ENCODE measurements at places on chromosomes 3 and 15. TPM values are rescaled to one million over a fixed set of nuclear protein-coding genes. Genes with fewer than 3 reads are reported as not detected.

The GUCA1C gene
- not detected for total RNA-seq

DNA sequence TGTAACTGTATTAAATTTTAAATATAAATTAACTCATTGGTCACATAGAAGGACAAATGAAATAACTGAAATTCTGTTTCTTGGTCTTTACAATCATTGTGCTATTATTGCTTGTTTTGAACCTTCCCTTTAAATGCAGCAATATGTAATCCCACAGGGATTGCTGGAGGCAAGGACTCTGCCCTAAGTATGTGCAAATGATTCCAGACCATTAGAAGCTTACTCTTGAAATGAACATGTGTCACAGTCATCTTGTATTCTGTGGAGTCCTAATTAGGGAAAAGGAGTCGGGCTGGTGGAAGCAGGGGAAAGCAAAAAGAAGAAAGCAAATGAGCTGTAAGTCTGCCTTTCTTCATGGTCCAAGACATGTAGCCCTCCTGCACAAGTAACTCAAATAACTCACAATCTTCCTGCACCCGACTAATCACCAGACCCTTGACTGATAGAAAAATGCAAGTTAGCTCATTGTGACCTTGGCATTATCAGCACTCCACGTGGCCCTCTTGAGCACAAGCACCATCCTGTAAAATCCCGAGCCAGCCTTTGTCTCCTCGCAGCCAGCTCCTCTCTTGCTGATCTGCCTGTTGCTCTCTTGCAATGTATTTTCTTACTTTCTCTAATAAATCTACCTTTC lies 2.3 kb upstream of the TMPRSS7 start:
- H3K4me1 ChIP-seq: peaks cover 33% of the 10 kb centered on the region
- no peaks in the 10 kb centered on the region for H3K36me3 ChIP-seq
- DNase-seq: peak; percentile 39
- H3K27ac ChIP-seq: no peak overlapping the region
- H3K4me3 ChIP-seq: no peak overlapping the region

- no peaks in the 10 kb centered on the region for H3K36me3 ChIP-seq
- H3K4me3 ChIP-seq: no peak overlapping the region
- peak; percentile 64 for DNase-seq
- no peaks in the 10 kb centered on the region for H3K4me1 ChIP-seq
- H3K27ac ChIP-seq: no peak overlapping the region
Observed at GRCh38 chr3:126259411-126260391, 79.3 kb upstream of the ALDH1L1 start.

DNA sequence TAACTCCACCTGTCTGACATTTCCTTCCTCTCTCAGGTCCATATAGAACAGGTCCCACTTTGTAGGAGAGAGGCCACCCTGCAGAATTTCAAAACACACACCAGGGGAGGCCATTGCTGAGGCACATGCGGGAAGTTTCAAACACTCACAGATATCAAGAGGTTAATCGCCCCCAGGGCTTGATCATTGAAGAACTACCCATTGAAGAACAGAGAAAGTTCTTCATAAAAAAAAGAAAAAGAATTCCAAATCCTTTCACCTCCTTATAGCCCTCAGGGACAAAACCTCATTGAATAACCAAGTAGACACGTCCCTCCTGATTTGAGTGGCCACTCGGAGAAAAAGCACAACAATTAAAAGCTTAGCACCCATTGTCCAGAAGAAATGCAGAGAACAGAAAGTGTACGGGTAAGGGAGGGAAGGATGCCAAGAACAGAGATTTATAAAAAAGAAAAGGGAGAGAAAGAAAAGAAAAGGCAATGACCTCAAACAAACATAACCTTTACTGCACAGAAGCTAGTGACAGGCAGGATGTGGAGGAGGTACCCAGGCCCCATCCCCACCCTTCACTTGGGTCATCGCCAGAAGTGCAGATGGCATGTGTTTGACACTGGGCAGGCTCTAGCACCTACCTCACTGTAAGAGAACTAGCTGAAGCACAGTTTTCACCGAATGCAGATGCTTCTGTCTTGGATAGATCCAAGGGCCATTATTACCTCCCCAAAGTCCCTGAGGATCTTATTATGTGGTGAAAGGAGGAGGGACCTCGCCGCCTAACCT lies 112.3 kb upstream of the HES1 start:
- DNase-seq: no peak
- H3K36me3 ChIP-seq: no peaks in the 10 kb centered on the region
- H3K4me3 ChIP-seq: no peak overlapping the region

DNA sequence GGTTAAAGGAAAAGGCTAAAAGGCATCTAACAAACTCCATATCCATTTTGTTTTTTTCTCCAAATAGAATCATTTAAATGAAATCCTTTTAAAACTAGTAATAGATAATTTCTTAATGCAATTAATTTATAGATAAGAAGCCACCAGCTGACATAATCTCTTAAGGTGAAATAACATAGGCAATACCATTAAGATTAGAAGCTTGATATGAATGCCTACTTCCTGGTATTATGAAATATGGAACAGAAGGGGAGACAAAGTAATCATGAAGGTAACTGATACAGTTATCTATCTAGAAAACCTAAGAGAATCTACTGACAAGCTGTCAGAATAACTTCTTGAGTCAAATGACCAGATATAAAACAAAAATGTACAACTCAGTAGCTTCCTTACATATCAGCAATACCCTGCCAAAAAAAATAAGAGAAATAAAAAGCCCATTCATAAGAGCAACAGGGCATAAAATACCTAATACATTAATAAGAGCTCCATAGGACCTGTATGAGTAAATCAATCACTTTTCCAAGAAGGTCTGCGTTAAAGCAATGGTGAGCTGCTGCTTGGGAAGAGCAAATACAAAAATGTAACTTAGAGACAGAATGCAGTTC lies 10.7 kb downstream of the EHD4 start:
- no peak overlapping the region for H3K27ac ChIP-seq
- H3K4me1 ChIP-seq: peaks cover 45% of the 10 kb centered on the region
- no peak for DNase-seq
- H3K4me3 ChIP-seq: no peak overlapping the region
- no peaks in the 10 kb centered on the region for H3K27me3 ChIP-seq

The ALDH1A2 gene
- 6.6 TPM for total RNA-seq

- H3K4me3 ChIP-seq: no peak overlapping the region
- H3K27ac ChIP-seq: no peak overlapping the region
- DNase-seq: no peak
- H3K27me3 ChIP-seq: no peaks in the 10 kb centered on the region
- no peaks in the 10 kb centered on the region for H3K36me3 ChIP-seq
Observed at GRCh38 chr3:116139641-116140040, 305.6 kb downstream of the LSAMP start.

DNA sequence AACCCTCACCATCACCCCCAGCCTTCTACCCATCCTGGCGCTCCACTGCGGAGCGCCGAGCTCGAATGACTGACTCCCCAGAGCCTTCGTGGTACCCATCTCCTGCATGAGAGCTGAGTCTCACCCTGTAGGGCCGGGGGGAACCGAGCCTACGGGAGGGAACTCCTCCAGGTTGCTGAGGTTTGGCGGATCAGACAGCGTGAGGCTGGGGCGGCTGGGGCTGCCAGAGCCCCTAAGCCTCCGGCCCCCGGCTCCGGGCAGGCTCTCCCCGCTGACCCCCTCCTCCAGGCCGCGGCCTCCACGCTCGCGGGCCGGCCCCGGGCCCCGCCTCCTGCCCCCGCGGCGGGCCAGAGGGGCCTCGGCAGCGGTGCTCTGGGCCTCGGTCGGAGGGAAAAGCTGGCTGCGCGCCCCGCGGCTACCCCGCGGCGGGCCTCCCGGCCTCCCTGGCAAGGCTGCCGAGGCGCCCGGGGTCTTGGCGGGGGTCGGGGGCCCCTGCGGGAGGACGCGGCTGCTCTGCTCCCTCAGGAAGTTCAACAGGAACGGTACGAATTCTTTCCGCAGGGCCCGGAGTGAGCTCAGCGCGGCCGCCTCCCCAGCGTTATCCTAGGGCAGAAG lies 643 bp downstream of the CDAN1 start:
- peak; percentile 49 for DNase-seq
- no peaks in the 10 kb centered on the region for H3K4me1 ChIP-seq
- H3K36me3 ChIP-seq: peaks cover 26% of the 10 kb centered on the region
- no peaks in the 10 kb centered on the region for H3K27me3 ChIP-seq

DNA sequence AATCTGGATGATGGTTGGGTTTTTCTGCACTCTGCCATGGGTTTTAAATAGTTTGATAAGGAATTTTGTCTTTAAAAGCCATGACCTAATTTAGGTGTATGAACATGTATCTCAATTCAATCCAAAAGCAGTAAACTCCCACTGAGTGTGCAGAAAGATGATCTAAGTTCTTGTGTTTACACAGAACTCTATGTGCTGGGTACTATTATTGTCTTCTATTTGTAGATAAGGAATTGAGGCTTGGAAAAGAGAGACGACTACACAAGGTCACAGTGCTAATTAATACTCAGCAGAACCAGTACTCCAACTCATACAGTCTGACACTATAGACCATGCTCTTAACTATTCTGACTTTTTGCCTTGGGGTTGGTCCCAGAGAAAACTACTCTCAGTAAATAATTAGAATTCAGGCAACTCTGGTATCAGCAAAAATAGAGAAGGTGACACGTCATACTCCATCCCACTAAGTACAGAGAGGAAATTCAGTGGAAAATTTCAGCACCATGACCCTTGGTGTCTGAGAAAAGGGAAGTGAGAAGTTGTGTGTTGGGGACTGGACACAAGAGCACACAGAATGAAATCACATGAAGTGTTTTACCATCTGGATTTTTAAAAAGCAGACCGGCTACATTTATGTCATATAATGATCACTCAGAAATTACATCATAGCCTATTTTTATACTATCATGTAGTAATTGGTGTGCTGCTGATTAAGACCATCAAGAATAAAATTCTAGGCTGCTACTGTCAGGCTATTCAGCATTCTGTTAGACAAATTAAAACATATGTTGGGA lies 18.3 kb upstream of the MYH15 start:
- H3K27me3 ChIP-seq: no peaks in the 10 kb centered on the region
- no peaks in the 10 kb centered on the region for H3K4me1 ChIP-seq
- no peaks in the 10 kb centered on the region for H3K36me3 ChIP-seq

DNA sequence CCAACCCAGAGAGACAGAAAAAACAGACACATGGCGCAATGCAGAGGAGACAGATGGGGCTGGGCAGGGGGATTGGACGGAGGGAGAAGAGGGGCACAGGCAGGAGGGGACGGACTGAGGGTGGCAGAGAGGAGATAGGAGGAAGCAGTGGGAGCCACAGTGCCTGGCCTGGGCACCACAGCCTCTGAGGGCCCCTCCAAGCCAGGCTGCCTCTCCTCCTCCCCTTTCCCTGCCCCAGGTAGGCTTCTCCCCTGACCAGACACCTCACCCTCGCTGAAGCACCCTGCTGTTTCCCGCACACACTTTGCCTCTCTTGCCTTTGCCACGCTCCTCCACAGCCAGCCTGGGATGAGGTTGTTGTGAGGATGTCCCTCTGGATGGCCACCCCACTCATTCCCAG lies 84.0 kb upstream of the PRR20G start:
- no peak overlapping the region for H3K27ac ChIP-seq
- H3K4me1 ChIP-seq: no peaks in the 10 kb centered on the region
- no peak overlapping the region for H3K4me3 ChIP-seq
- H3K36me3 ChIP-seq: no peaks in the 10 kb centered on the region
- H3K27me3 ChIP-seq: peaks cover 22% of the 10 kb centered on the region

DNA sequence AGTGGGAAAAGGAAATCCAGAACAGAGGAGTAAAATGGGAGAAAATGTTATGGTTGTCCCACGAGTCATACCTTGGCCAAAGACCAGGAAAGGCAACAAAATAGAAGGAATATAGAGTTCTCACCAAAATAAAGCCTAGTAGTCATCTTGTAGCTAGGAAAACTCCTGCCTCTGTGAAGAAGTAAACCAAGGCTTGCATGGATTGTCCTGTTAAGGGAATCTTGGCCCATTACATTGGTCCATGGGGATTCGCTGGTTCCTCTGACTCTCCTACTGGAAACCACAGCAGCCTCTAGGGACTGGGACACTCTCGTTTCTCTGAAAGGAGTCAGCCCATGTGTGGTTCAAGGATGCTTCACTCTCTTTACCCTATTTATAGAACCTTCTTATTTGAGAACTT lies 62.9 kb upstream of the FNDC3B start:
- DNase-seq: no peak
- no peaks in the 10 kb centered on the region for H3K27me3 ChIP-seq
- H3K4me1 ChIP-seq: peaks cover 8% of the 10 kb centered on the region
- no peak overlapping the region for H3K27ac ChIP-seq

- H3K36me3 ChIP-seq: peaks cover 7% of the 10 kb centered on the region
- no peak overlapping the region for H3K27ac ChIP-seq
- H3K4me1 ChIP-seq: peaks cover 31% of the 10 kb centered on the region
- H3K27me3 ChIP-seq: no peaks in the 10 kb centered on the region
- DNase-seq: no peak
Observed at GRCh38 chr3:195285372-195285771, 14.4 kb upstream of the XXYLT1 start.

The SLC24A5 gene
- not detected for total RNA-seq

- peaks cover 6% of the 10 kb centered on the region for H3K4me1 ChIP-seq
- H3K4me3 ChIP-seq: no peak overlapping the region
- no peaks in the 10 kb centered on the region for H3K27me3 ChIP-seq
- H3K36me3 ChIP-seq: no peaks in the 10 kb centered on the region
- DNase-seq: no peak
Observed at GRCh38 chr3:152827313-152827712, 7.6 kb upstream of the P2RY1 start.

The ZPLD1 gene
- 0.18 TPM for total RNA-seq

- peaks cover 19% of the 10 kb centered on the region for H3K4me1 ChIP-seq
- H3K27ac ChIP-seq: peak overlapping the region; percentile 77
- no peak overlapping the region for H3K4me3 ChIP-seq
- no peaks in the 10 kb centered on the region for H3K27me3 ChIP-seq
Observed at GRCh38 chr3:98058244-98058960, 23.3 kb upstream of the GABRR3 start.

GRCh38 chr3:147890114-147890513 lies 480.9 kb downstream of the ZIC1 start:
- H3K4me1 ChIP-seq: peaks cover 16% of the 10 kb centered on the region
- DNase-seq: no peak
- H3K4me3 ChIP-seq: no peak overlapping the region
- no peaks in the 10 kb centered on the region for H3K36me3 ChIP-seq
- H3K27me3 ChIP-seq: no peaks in the 10 kb centered on the region
- H3K27ac ChIP-seq: no peak overlapping the region

The CFAP91 gene
- 0.53 TPM for total RNA-seq

- no peak overlapping the region for H3K27ac ChIP-seq
- H3K4me3 ChIP-seq: no peak overlapping the region
- H3K4me1 ChIP-seq: no peaks in the 10 kb centered on the region
- no peaks in the 10 kb centered on the region for H3K36me3 ChIP-seq
- DNase-seq: no peak
Observed at GRCh38 chr3:190169243-190169642, 48.5 kb upstream of the P3H2 start.

DNA sequence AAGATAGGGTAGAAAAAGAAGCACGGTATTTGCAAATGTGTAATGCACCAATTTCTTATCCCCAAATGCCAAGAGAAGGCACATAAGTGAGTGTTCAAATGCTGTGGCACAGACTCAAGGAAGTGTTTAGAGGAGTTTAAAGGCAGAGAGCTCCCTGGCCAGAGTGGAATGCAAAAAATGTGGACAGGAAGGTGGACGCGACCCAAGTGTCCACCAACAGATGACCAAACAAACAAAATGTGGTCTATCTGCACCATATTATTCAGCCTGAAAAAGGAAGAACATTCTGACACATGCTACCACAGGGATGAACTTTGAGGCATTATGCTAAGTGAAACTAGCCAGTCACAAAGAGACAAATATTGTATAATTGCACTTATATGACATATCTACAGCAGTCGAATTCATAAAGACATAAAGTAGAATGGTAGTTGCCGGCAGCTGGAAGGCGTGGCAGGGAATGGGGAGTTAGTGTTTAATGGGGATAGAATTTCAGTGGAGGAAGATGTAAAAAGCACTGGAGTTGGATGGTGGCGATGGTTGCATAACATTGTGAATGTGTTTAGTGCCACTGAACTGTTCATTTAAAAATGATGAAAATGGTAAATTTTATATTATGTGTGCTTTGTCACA lies 126.6 kb downstream of the SRGAP3 start:
- DNase-seq: peak; percentile 4
- H3K36me3 ChIP-seq: no peaks in the 10 kb centered on the region
- no peak overlapping the region for H3K27ac ChIP-seq
- H3K27me3 ChIP-seq: no peaks in the 10 kb centered on the region
- H3K4me1 ChIP-seq: no peaks in the 10 kb centered on the region

Data from cardiac muscle cell (in vitro differentiated cells and primary cell).